Pericardium fibroblast (primary cell): ENCODE measurements at places on chromosomes 13 and 19. TPM values are rescaled to one million over a fixed set of nuclear protein-coding genes. Genes with fewer than 3 reads are reported as not detected.

The GRK1 gene
- not detected in 2 replicates for total RNA-seq

The OSCAR gene
- 0.35 and 2.3 TPM in 2 replicates for total RNA-seq

The RNF113B gene
- total RNA-seq, result not detected in 2 replicates

The HNRNPL gene
- 144 and 168 TPM in 2 replicates for total RNA-seq

The ZNF43 gene
- total RNA-seq, result 3.1 and 4.1 TPM in 2 replicates

The FGF9 gene
- total RNA-seq, result under 0.01 TPM in 1 of 2 replicates, not detected in the other

The FBN3 gene
- not detected in 2 replicates for total RNA-seq

The THAP8 gene
- 11.9 and 20.5 TPM in 2 replicates for total RNA-seq

The ZNF850 gene
- 0.85 and 3.4 TPM in 2 replicates for total RNA-seq

The GNA15 gene
- total RNA-seq, result not detected in 2 replicates

The TMEM255B gene
- 1.6 TPM in 1 of 2 replicates, not detected in the other for total RNA-seq

The ATP4B gene
- total RNA-seq, result 0.09 TPM in 1 of 2 replicates, not detected in the other

The PHF11 gene
- total RNA-seq, result 19.1 and 20.5 TPM in 2 replicates

The OR7A5 gene
- total RNA-seq, result not detected in 2 replicates

The RASIP1 gene
- 2.3 and 6.4 TPM in 2 replicates for total RNA-seq

The ADAT3 gene
- 3.2 and 5.4 TPM in 2 replicates for total RNA-seq

The TJP3 gene
- total RNA-seq, result not detected in 2 replicates

The KLK7 gene
- not detected in 2 replicates for total RNA-seq

The KLHL1 gene
- not detected in 2 replicates for total RNA-seq

The LRG1 gene
- total RNA-seq, result 0.23 and 2.4 TPM in 2 replicates

The FGF22 gene
- total RNA-seq, result 0.26 TPM in 1 of 2 replicates, not detected in the other

The CLDND2 gene
- total RNA-seq, result not detected in 2 replicates

The SIGLEC12 gene
- not detected in 2 replicates for total RNA-seq

The LILRA6 gene
- not detected in 2 replicates for total RNA-seq

The BST2 gene
- 5.5 and 7.0 TPM in 2 replicates for total RNA-seq

The RCBTB2 gene
- total RNA-seq, result 8.5 and 11.3 TPM in 2 replicates

The PSG2 gene
- total RNA-seq, result not detected in 2 replicates

The POSTN gene
- 200 and 539 TPM in 2 replicates for total RNA-seq

The ZNF606 gene
- 8.2 and 8.3 TPM in 2 replicates for total RNA-seq

The NOTCH3 gene
- total RNA-seq, result 46.6 and 49.8 TPM in 2 replicates

The CKM gene
- total RNA-seq, result 0.35 and 4.2 TPM in 2 replicates

The DACH1 gene
- under 0.01 and 0.09 TPM in 2 replicates for total RNA-seq

The UBE2L5 gene
- not detected in 2 replicates for total RNA-seq

The SLC27A5 gene
- 2.8 and 3.0 TPM in 2 replicates for total RNA-seq

The SLC10A2 gene
- not detected in 2 replicates for total RNA-seq

The EXOC3L2 gene
- 1.0 and 2.0 TPM in 2 replicates for total RNA-seq

The PRSS57 gene
- total RNA-seq, result not detected in 2 replicates

The TBXA2R gene
- 0.47 and 1.4 TPM in 2 replicates for total RNA-seq

The PTGIR gene
- total RNA-seq, result 12.9 and 23.1 TPM in 2 replicates

The ZFP30 gene
- 3.5 and 7.9 TPM in 2 replicates for total RNA-seq

The ADGRE1 gene
- not detected in 2 replicates for total RNA-seq

The OR7C1 gene
- total RNA-seq, result not detected in 2 replicates

The FLT3 gene
- not detected in 2 replicates for total RNA-seq

The NLRP5 gene
- total RNA-seq, result not detected in 2 replicates

The TNFRSF19 gene
- 1.6 and 5.8 TPM in 2 replicates for total RNA-seq

The SLC17A7 gene
- total RNA-seq, result not detected in 2 replicates

The ZNF256 gene
- 2.6 and 3.8 TPM in 2 replicates for total RNA-seq

The LGALS7B gene
- not detected in 2 replicates for total RNA-seq

The RDH8 gene
- total RNA-seq, result not detected in 2 replicates

The CYSLTR2 gene
- not detected in 2 replicates for total RNA-seq

The SPTBN4 gene
- 0.47 and 1.4 TPM in 2 replicates for total RNA-seq

The MRI1 gene
- total RNA-seq, result 23.2 and 37.3 TPM in 2 replicates

The C1QTNF9B gene
- not detected in 2 replicates for total RNA-seq

The ZNF100 gene
- total RNA-seq, result 1.8 and 1.9 TPM in 2 replicates

The STOML3 gene
- not detected in 2 replicates for total RNA-seq

The TUBA3C gene
- total RNA-seq, result not detected in 2 replicates

The ETHE1 gene
- 60.9 and 78.2 TPM in 2 replicates for total RNA-seq
